Activated naive CD4-positive, alpha-beta T cell treated with Interleukin-2 at 50 U/mL for 16 hours (primary cell): ENCODE measurements at places on chromosomes 5 and 9.

DNA sequence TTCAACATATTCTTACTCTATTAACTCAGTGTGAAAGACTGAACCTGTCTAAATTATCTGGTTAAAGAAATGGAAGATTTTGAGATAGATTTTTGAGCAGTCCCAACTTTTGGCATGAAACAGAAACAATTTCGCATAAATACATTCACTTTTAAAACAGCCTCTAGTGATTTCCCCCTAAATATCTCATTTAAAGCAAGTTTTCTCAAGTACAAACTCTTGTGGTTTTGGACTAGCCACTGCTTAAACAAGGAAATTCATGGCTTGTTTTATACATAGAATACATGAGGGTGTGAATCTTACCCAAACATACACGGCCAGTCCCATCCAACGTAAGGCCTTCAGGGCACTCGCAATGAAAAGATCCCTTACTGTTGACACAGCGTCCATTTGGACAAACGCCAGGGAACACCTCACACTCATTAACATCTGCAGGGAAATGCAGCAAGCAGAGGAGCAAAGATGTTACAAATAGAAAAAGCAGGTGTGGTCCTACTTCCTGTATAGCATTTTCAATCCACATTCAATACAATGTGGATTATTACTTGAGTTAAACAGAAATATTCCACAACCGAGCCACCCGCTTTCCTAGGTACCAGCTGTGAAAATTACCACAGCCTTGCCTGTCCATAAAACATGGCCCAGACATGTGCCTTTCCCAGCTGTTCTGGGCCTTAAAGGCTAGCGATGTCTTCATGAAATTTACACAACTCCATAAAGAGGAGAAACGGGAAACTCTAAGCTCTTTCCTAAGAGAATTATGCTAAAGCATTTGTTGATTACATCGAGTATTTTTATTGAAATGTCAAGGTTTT, 188.8 kb downstream of the FBN2 start:
- no peak for DNase-seq

- no peak for DNase-seq
These were observed 307.7 kb upstream of the TLE4 start for GRCh38 chr9:79264041-79264440.

- no peak for DNase-seq
These were observed 31.0 kb upstream of the SLC1A3 start for GRCh38 chr5:36575361-36575781.

DNA sequence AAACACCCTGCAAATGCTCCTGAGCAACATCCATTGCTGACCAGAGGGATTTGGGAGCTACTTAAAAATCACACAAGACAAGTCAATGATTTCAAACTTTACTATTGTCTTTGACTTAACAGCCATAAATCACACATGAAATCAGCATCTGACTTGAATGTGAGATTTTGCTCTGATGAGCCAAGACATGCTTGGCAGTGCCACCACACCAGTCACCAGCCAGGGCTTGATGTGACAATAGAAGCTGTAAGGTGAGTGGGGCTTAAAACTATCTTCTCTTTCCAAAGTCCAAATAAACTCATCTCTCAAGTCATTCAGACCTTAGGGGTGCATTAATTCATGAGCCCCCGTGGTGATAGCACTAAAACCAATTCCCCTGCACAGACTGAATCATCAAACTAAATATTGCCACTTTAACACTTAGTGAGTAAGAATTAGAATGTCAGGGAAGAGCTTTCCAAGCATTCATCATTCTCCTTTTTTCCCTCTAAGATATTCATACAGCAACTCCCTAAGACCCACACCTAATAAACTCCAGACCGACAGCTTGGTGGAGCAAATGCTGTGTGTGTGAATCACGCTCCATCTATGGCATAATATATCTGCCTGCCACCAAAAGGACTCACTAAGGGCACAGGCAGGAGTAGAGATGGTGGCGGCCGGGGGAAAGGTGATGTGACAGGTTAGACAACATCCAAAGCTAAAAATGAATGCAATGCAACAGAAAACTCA, 119.4 kb downstream of the SPOCK1 start:
- DNase-seq: no peak

DNA sequence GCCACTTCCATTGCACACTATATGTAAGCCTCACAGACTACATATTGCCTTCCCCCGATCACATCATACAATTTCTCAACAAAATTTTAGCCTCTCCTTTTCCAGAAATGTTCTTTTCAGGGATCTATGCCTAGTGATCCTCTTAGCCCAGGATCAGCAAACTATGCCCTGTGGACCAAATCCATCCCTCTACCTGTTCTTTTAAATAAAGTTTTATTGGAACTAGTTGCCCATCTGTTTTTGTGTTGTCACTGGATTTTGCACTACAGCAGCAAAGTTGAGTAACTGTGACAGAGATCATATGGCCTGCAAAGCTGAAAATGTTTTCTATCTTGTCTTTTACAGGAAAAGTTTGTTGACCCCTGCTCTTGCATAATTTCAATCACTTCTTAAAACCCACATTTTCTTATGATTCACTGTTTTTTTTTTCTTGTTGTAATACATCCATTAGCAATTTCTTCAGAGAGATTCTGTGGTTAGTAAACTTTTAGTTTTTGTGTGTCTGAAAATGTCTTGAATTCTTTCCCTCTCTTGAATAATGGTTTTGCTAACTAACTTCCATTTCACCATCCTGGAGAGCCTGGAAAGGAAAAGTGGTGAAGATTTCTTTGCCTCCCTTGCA, 7.1 kb downstream of the TXNDC8 start:
- DNase-seq: no peak

DNA sequence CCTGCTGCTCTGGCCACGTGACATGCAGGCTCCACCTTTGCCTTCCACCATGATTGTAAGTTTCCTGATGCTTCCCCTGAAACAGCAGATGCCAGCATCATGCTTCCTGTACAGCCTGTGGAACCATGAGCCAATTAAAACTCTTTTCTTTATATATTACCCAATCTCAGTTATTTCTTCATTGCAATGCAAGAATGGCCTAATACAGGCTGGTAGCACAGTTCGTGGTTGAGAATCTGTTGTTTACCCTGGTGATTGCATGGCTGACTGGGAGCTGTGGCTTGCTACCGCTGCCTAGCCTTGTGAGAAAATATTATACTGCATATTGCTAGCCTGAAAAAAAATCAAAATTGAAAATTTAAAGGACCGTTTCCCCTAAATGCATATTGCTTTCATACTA, 44.8 kb upstream of the PTPN3 start:
- DNase-seq: no peak

DNA sequence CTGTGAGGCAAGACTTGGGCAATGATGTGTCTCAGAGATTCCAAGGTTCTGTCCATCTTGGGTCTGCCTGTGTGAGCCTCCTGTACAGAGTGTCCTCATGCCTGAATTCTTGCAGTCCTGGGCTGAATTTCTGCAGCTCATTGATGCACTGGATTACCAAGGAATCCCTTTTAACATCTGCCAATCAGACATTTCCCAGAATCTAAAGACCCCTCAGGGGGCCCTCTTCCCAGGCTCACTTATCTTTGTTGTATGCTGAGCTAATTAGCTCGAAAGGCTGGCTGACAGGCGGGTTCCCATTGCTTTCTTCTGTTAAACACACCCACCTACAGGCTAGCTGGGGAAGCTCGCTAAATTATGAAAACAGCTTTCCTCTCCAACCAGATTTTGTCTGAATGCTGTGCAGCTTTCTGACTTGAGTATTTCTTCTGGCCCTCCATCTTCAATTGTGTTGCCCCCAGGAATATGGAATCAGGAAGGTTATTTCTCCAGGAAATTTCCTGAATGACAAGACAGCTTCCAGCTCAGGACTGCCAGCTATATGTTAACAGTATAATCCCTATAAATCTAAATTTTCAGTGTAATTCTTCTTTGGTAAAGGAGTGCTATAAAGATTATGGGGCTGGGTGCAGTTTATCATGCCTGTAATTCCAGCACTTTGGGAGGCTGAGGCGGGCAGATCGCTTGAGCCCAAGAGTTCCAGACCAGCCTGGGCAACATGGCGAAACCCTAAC, at the start of gene LIX1:
LIX1 (minus strand) TSS at position 91 of the 734 bp plus-strand sequence; CDS start at position 56, 35 bp downstream.
- DNase-seq: no peak

DNA sequence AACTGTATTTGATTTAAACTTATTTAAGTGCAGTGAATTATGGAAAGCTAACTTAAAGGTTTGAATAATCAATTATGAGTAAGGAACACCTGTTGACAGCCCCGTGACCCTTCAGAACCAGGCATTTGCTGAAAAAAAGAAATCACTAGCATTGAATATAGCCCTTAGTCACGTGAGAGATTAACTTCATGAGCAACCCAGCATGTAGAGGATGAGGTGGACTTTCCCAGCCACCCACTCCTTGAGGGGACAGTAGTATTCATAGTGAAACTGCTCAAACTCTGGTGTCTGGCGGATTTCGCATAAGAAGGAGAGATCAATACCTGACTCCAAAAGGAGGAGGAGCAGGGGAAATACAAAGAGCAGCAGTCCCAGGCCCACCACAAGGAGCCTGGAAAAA, 184.8 kb upstream of the RASEF start:
- DNase-seq: no peak

DNA sequence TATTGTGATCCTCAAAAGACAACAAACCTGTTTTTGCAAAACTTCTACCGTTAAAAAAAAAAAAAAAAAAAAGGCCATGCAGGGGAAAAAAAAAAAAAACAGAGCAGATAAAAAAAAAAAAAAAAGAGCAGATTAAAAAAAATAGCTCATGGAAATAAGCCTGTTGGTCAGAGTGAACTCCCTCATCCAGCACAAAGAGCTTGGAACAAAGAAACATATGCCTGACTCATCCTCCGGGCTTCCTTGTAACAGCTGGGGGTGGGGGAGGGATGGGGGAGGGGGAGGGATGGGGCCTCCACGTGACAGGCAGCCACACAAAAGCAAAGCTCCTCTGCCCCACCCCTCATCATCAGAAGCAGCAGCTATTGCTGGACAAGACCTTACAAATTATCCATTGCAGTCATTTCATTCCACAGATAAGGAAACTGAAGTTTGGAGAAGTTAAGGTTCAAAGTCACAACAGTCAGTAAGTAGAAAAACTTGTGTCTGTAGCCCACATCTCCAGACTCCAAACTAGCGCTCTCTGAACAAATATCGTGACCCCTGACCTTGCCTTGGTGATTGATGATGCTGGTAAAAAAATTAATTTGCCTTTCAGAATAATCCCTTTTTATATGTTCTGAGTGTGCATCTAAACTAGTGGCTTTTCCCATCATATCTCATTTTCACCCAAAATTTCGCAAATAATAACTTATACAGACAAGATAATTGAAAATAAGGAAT, 38.9 kb downstream of the SLC35D2 start:
- DNase-seq: no peak

DNA sequence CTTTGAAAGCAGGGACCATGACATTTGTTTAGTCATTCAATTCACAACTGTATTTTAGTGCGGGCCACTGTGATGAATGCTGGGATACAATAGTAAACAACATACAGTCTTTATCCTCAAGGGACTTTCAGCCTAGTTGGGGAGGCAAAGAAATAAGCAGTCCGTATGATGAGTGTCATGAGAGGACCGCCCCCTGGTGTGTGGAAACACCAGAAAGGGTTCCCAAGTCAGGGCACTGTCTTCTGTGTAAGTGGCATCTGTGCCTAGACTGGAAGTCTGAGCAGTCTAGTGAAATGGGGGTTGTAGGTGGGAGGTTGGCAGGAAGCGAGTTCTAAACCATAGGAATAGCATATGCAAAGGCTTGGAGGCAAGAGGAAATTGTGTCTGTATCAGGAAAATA, 6.8 kb downstream of the C9orf43 start:
- no peak for DNase-seq

- no peak for DNase-seq
These were observed 24.4 kb upstream of the PRDM12 start for GRCh38 chr9:130639866-130640555.

- DNase-seq: no peak
These were observed 19.7 kb downstream of the HMGXB3 start for GRCh38 chr5:150020249-150020648.

- DNase-seq: no peak
These were observed 359.8 kb downstream of the SEMA5A start for GRCh38 chr5:9186069-9186468.

DNA sequence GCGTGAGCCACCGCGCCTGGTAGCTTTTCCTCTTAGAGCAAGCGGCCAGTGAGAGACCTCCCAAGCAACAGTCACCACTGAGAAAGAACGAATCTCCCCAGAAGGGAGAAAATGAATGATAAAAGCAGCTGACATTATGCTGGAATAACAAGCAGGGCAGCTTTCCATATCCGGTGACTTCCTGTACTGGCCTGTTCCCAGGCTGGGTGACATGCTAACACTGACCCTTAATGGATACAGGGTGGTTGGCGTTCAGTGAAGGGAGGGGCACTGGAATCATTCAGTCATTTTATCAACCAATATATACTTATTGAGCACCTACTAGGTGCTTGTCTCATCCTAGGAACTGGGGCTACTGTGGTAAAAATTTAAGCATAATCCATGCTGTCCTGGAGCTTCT, 357.3 kb upstream of the PANK3 start:
- DNase-seq: no peak

GRCh38 chr5:133106761-133107572, 55.2 kb downstream of the HSPA4 start:
- DNase-seq: no peak

DNA sequence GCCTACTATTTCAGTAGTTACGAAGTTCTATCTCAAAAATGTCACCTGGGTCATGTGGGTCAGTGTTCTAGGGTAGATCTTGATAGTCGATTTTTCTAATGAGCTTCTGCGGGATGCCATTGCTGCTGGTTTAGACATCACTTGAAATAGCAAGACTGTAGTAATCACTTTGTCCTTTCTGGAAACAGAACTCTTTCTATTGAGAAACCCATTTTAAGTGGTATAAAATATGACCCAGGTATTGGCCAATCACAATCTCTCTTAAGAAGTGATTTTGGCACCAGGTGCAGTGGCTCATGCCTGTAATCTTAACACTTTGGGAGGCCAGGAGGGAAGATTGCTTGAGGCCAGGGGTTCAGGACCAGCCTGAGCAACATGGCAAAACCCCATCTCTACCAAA, 17.6 kb downstream of the ARRDC3 start:
- no peak for DNase-seq

DNA sequence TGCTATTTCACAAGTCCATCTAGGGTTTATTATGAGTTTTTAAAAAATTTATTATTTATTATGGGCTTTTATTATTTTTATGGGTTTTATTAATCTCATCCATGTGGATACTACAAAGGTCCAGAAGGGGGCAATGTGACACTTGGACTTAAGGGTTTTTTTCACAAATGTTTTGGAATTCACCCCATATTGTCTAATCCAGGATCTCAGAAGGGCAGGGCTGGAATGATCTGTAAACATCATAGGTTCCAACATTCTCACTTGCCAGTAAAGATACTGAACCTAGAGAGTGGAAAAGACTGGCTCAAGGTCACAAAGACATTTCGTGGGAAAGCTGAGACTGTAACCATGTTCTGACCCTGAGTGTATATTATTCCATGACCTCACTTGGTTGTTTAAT, 35.6 kb downstream of the NIM1K start:
- DNase-seq: no peak

- no peak for DNase-seq
These were observed 138.0 kb downstream of the CAAP1 start for GRCh38 chr9:26754509-26755164.

DNA sequence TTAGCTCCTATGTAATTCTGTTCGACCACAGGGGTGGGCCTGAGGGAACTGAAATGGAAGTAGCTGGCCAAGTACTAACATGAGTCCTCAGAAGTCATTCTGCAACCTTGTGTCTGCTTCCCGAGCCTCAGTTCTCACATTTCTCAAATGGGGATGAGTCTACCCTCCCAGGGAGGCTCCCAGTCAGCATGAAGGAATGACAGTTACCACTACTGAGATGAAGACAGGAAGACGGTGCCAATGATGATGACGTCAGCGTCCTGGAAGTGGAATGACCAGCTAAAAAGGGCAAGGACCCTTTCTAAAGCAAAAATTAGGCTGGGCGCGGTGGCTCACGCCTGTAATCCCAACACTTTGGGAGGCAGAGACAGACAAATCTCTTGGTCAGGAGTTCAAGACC, 6.8 kb downstream of the PIP5KL1 start:
- DNase-seq: no peak
